ENCODE measurements at places on chromosomes 4 and X.

DNA sequence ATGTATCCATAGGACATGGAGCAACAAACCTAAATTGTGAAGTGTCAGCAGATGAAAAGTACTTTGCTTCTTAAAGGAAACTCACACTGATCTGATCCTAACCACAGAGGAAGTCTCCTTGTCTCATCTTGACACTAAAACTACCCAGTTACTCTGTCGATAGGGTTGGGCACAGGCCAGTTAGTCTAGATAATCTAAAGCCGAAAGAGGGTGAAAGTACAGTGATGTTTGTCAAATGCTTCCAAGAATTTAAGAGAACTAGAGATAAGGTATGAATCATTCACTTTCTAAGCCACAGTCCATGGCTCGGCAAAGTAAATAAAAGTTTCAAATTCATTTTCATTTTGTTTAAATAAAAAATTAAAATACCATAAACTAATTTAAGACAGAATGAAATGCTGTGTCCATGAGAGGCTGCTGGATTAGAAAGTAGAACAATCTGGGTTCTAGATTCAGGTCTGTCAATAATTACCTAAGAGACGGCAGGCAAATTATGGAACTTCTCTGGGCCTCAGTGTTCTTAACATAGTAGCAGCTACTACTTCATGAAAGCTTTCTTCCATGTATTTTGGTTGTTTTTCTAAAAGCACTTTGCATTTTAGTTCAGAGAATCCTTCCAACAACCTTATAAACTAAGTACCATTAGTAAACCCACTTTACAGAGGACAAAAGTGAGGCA lies 176.7 kb downstream of the LDB2 start:
- no peak for DNase-seq

DNA sequence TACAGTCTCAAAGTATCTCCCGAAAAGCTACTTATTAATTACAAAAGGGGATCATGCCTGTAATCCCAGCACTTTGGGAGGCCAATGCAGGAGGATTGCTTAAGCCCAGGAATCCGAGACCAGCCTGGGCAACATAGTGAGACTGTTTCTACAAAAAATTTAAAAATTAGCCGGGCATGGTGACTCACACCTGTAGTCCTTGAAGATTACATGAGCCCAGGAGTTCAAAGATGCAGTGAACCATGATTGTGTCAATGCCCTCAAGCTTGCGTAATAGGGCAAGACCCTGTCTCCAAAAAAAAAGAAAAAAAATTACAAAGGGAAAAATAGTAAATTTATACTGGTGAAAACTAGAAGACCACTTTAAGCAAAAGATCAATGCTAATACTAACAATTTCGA lies 3.3 kb upstream of the PORCN start:
- no peak for DNase-seq

GRCh38 chr4:34198966-34199365 lies 2045.3 kb downstream of the ARAP2 start:
- no peak for DNase-seq

DNA sequence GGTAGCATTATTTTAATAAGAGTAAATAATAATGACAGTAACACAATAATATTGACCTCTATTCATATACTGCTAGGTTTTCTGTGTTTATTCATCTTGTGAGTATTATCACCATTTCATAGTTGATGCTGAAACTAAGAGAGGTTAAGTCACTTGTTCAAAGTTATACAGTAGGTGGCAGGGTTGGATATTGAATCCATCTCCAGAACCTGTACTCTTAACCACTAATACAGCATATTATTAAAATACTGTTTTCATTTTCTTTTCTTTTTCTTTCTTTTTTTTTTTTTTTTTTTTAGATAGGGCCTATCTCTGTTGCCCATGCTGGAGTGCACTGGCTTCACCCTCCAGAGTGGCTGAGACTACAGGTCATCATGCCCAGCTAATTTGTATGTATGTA lies 7.1 kb upstream of the ELF2 start:
- DNase-seq, result peak; percentile 31
